ENCODE measurements at places on chromosomes 16 and 17. TPM values are rescaled to one million over a fixed set of nuclear protein-coding genes. Genes with fewer than 3 reads are reported as not detected.

- peak; percentile 18 for DNase-seq
Measured at GRCh38 chr16:23902748-23903414, 67.1 kb downstream of the PRKCB start.

DNA sequence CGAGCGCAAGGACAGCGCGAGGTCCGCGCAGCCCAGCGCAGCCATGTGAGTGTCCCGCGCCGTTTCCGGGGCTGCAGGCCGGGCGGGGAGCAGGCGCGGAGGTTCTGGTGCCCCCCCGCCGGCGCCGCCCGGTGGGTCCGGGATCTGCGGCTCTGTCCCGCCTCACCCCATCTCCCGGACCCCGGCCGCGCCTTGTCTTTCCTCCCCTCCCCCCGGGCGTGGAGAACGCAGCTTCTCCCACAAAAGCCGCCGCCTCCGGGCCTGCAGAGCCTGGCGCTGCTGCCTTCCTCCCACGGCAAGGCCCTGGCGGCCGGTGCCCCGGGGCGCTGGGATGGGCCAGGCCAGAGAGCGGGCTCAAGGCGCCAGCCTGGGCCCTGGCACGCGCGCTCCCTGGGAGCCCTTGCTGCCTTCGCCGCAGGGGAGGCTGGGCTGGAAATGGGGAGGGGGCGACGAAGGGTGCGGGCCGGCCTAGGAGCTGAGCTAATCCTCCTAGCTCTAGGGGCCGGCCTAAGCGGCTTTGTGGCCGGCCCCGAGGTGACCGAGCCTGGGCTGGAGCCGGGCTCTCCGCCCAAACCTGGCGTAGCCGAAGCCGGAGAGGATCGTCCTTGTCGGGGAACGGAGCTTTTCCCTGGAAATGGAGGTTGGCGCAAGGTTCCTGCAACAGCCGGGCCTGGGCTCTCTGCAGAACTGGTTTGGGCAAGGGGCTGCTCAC, 397 bp downstream of the RIPOR1 start:
- DNase-seq = no peak

DNA sequence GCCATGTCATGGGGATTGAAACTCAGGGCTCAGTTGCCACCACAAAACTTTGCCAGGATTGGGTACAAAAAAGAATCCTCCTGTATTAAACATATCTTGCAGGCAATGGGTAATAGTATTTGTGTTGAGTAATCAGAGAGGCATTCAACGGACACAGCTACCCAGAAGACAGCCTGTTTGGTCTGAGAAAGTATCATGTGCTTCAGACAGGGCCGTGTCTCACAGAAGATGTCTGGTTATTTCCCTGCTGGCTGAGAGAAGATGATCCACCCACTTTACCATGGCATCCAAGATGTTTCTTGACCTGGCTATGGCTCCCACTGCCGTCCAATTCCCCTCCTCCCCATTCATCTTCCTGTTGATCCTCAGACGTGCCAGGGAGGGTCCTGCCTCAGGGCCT, 304.3 kb upstream of the XYLT1 start:
- DNase-seq = no peak

BEAN1 gene
- total RNA-seq = 0.29 TPM

DNA sequence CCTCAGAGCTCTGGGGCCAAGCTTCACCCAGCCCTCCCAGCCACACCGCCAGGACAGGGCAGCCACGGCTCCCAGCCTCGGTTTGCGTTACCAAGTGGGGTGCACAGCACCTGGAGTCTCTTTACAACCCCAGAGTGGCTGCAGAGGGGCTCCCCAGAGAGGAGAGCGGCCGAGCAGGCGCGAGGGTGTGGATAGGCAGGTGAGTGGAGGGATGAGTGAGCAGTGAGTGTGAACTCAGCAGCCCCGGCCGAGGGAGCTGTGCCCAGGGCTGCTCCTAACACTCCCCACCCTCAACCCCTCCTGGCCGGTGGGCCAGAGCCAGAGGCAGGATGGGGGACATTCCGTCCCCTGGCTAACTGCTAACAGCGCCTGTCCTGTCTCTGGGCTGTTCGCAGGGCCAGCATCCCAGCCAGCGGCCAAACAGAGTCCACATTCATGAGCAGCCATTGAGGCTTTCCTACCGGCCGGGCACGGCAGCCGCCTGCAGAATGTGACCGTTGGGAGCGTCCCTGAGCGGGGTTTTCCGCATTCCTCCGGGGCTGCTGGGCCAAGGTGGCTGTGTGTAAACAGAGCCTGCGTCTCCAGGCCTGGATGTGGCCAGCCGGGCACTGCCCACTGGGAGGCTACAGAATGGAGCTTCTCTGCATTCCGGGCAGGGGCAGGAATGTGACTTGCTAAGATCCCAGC, 5.3 kb downstream of the ZNF469 start:
- DNase-seq = peak; percentile 61

MMP2 gene
- 283 TPM for total RNA-seq

KRTAP1-5 gene
- 0.27 TPM for total RNA-seq

DNA sequence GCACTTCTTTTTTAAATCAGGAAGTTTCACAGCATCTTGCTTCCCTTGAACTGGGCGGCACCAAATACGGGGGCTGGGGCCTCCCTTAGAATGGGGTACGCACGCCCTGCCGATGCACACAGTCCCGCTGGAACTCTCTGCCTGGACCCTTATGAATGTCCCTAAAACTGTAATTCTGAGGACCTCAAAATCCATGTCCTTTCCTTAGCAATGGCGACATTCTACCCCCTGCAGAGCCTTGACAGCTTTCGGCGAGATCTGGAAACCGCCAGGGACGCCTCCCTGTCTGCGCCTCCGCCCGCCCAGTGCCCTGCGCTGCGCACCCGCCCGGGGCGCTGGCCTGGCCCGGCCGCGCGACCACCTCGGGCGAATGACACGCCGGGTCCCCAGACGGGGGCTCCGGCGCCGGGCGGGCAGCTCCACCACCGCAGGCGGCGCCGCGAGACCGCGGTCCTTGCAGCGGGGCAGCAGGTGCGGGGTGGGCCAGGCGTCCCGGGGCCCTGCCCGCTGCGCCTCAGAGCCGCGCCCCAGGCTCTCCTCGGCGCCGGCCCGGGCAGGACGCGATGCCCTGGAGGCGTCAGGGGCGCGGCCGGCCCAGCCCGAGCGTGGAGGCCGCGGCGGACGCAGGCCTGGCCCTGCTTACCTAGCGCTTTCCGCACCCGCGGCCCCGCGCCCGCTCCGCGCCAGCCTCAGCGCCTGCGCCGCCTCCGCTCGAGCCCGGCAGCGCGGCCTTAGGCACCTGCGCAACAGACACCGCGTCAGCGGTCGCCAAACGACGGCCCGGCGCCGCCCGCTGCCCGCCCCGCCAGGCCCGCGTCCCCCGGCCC, 548 bp downstream of the HAGH start:
- no peak for DNase-seq

KRTAP4-2 gene
- total RNA-seq = not detected

DNA sequence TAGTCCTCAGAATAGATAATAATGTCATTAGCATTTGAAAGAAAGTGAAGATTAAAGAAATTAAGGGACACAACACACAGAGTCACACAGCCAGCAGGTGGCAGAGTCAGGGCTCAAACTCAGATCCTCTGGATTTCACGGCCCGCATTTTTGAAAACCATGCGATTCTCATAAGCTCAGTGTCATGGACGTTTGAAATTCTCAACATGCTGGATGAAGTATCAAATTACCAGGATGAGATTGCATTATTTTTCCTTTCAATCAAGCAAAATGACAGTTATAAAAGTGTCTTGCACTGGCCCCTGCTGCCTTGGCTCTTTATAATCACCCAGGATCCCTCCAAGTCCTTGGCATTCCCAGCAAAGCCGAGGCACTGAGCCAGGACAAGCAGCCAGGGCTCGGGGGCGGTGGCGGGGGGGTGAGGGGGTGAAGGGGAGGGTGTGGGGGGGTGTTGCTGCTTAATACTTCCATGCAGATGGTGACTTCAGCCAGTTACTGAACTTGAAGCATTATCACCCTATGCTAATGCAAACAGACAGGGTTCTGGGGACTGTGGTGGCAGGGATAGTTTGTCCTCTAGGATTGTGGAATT, 6.6 kb upstream of the BMERB1 start:
- peak; percentile 62 for DNase-seq

DNA sequence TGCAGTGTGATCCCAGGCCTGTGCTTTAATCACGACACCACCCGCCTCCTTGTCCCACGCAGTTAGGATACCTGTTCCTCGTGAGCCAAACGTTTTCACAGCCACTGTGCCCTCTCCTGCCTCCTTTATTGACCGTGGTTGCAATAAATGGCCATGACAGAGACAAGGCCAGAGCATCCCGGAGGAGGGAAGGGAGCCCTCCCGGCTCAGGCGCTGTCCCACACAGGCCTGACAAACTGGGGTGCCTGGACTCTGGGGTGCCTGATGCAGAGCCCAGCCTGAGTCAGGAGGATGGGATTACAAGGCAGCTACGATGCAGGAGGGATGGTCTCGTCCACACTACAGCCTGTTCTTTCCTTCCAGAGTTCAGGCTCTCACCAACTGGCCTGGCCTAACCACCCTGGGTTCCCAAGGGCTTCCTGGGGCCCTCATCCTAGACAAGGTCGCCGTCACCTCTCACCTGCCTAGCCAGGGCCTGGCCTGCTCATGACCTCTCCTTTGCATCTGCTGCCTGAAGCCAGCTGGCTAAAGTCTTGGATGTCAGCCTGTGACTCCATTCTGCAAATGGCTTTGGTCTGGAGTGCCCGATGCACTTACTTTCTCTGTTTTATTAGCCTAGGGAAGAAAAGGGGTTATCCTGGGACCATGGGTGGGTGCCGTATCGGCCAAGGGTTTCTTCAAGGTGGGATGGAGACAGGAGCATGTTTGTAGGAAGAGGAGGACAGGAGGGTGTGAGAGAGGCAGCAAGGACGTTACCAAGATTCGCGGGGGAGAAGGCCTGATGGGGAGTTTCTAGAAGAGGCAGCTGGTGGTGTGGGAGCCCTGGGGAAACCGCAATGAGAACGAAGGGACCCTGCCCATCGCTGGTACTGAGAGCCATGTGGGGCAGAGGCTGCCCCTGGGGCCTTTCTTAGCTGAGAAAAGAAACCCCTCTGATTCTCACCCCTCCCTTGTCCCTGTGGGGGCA, 234.3 kb upstream of the TNRC6C start:
- no peak for DNase-seq

- DNase-seq = no peak
Measured at GRCh38 chr17:8290043-8290442, 1.6 kb downstream of the RANGRF start.

CBX1 gene
- total RNA-seq = 116 TPM

DNA sequence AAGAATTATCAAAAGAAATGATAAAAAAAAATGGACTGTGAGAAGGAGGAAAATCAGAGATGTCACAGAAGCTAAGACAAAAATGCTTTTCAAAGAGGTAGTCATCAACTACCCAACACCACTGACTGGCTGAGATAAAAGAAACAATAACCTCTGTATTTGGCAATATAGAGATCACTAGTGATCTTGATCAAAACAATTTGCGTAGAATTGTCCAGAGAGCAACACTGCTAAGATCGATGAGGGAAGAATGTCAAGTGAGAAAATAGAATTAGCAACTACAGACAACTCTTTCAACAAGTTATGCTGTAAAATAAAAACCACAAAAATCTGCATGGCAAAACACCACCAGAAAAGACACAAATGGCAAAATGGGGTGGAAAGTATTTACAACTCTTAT, 66.0 kb downstream of the BRIP1 start:
- no peak for DNase-seq

DNA sequence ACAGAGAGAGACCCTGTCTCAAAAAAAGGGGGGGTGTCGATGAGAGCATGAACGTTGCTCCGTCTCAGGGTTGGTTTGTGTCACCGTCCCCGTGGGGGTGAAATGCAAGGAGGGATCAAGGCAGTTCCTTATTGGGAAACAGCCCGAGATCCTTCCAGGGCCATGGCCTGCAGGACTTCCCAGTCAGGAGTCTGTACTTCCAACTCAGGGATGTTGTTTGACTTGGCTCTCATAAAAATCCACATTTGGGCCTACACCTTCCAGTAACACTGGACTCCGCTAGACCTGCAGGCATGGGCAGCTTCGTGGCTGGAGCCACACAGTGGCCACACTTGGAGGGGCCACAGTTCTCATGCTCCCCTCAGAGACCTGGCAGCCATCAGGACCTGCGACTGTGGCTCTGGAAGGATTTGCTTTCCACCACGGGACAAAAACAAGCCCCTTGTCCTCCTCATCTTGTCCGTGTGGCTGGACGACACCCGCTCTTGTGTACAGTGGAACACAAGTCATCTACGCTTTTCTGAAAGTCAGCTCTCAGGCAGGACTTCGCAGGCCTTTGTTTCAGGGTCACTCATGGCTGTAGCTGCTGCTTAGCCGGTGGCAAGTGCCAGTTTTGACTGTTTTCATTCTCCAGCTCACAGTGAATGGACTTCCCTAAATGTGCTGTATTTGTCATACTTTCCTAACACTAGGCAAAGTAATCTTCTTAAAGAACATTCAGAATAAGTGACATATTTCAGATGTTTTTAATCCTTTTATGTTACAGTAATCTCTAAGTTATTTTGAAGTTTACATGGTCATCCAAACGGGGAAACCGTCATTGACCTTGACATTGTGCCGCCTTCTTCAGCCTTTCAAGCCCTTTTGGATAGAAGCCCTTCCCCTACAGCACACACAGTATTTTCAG, 24.2 kb upstream of the IL17C start:
- no peak for DNase-seq

FNDC8 gene
- not detected for total RNA-seq

EFCAB5 gene
- not detected for total RNA-seq
